T1000 (cell line): ENCODE measurements at places on chromosomes 3 and 15.

- no peak for DNase-seq
Measured at GRCh38 chr3:107848351-107848915, 242.4 kb downstream of the CD47 start.

- no peak for DNase-seq
Measured at GRCh38 chr15:25333049-25333448, 105.8 kb downstream of the UBE3A start.

DNA sequence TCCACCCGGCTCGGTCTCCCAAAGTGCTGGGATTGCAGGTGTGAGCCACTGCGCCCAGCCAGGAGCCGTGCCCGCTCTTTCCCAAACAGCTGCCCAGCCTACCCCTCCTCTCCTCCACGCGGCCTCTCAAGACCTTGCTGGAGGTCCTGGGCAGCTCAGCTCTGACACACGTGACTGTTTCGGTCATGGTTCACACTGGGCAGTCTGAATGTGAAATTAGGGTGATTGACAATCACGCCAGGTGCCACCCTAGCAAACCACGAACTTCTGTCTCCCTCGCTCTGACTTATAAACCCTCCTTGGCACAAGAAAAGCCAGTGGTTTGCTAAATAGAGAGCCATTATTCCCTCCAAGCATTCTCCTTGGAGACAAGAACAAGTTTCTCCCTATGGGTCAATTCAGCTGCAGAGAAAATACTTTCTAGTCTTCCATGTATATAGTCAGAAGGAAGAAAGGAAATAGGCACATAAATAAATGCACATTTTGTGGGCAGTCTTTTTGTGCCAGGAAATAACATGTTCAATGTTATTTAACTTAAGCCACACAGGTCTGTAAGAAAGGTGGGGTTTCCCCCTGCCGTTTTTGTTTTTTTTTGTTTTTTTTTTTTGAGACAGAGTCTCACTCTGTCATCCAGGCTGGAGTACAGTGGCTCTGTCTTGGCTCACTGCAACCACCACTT, 121.9 kb upstream of the MEF2A start:
- DNase-seq, result no peak

- DNase-seq, result no peak
Measured at GRCh38 chr3:76096036-76096435, 310.7 kb upstream of the ZNF717 start.

DNA sequence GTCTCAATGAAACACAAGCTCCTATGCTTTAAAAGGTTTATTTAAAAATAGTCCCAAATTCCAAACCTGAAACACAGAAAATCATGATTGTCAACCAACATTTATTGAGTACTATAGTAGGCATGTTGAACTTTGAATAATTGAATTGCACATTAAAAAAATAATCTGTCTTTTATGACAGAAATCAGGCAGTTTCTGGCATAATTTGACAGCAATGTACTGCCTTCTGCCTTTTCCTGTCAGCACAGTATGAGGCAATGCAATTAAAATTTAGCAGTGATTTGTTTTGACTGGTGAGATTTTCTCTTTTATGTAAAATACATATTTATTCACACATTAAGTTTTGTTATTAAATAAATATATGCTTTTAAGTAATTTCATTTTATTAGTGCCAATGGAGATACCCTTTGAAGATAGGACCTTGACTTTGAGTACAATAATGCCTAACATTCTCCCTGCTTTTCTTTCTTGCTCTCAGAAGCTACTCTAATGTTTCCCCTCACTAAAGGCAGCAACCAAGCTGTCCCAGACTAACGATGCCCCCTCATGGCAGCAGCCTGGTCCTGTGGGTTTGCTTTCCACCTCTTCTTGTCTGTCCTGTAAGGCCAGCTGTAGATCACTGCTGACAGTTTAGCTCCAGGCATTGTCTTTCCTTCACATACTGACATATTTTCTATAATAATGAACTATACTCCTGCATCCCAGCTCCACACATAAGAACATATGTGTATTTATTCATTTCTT, 346.7 kb downstream of the IL20RB start:
- DNase-seq, result no peak

GRCh38 chr15:38854506-38854905, 289.9 kb upstream of the RASGRP1 start:
- no peak for DNase-seq
